Right atrium auricular region (tissue), 2 donors: ENCODE measurements at places on chromosomes 12 and 14. TPM values are rescaled to one million over a fixed set of nuclear protein-coding genes. Genes with fewer than 3 reads are reported as not detected.
A peak's percentile ranks its signal among the peaks of the same experiment; 100 is the strongest.

GRCh38 chr14:36306836-36307235, 13.6 kb downstream of the MBIP start:
- DNase-seq: no peak

Gene INHBC
- not detected for total RNA-seq

Gene KRT79
- total RNA-seq: not detected

DNA sequence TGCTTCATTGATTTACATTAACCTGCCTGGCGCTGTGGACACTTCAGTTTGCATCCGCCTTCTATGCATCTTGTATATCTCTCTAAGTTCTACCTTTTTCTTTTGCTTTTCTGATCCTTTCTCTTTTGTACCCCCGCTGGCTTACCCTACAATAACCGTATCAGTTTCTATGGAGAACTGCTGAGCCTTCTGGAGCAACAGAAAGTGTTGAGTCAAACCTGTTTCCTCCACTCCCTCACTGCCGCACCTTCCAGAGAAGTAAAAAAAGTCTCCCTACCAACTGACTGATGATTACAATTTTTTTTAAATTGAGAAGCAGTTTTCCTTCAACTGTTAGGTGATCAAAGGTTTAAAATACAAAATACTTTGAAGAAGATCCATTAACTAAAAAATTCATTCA, 17.4 kb downstream of the EXD2 start:
- no peak for DNase-seq

Gene ENDOU
- total RNA-seq: 2.1 TPM

Gene SLC6A12
- not detected for total RNA-seq

Gene TMEM132D
- not detected for total RNA-seq

- DNase-seq: no peak
Observed at GRCh38 chr14:24116128-24116814, 1.5 kb upstream of the NRL start.

DNA sequence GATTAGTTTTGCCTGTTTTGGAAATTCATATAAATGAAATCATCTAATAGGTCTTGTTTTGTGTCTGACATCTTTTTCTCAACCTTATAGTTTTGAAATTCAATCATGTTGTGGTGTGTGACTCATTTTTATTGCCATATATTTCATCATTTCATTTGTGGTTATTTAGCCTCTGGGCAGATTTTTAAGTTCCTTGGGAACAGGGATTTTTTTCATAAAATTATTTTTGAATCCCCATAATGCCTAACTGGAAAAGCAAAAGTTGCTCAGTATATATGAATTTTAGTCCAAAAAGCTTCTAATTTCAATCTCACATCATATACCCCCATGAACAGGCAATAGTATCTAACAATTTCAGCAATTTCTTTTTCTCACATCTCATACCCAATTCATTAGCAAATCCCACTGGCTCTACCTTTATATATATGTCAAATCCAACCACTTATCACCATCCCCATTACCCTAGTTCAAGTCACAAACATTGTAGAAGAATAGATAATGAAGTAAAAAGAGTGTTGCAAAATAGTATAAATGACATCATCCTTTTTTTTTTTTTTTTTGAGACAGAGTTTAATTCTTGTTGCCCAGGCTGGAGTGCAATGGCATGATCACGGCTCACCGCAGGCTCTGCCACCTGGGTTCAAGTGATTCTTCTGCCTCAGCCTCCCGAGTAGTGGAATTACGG, 2.6 kb upstream of the OR6J1 start:
- DNase-seq: no peak

- DNase-seq: no peak
Observed at GRCh38 chr12:107560165-107560898, 125.3 kb upstream of the PWP1 start.

- DNase-seq: peak; percentile 88
Observed at GRCh38 chr12:91109148-91109564, 2.1 kb downstream of the LUM start.

Gene TAS2R13
- 0.24 TPM for total RNA-seq

DNA sequence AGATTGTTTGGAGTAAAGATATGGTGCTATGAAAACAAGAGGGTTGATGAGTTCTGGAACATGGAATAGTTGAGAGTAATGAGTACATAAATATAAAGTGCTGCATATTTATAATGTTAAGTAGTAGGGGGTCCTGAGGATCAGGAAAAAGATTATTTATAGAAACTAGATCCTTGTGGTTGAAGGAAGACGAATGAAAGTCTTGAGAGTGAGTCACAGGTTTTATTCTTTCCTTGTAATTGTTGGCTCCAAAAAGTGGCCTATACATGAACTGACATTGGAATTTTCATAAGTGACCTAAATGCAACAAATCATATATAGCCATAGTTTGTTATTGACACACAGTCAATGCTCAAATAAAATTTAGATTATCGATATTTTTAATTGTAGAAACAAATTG, 440.4 kb upstream of the PRICKLE1 start:
- DNase-seq: no peak

- DNase-seq: no peak
Observed at GRCh38 chr12:120972870-120973543, 5.3 kb upstream of the HNF1A start.

- no peak for DNase-seq
Observed at GRCh38 chr12:107243341-107243740, 150.0 kb upstream of the CRY1 start.

Gene AQP6
- not detected for total RNA-seq

Gene SBNO1
- 19.8 TPM for total RNA-seq

DNA sequence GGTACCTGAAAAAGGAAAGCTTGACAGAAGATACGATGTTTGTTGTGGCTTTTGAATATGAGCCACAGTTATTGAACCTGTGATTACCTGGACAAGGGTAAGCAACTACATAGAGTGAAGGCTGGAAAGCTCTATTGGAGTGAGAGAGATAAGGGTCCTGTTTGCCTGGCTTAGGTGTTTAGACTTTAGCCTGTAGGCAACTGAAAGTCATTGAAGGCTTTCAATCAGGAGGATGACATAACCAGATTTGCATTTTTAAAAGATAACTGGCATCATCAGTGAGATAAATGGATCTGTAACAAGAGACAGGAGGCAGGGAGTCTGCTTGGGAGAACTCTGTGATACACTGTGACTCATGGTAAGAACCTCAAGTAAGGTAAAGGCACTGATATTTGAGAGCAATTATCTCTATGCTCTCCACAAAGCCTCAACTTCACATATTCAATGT, 128.9 kb upstream of the SOX5 start:
- DNase-seq: no peak

DNA sequence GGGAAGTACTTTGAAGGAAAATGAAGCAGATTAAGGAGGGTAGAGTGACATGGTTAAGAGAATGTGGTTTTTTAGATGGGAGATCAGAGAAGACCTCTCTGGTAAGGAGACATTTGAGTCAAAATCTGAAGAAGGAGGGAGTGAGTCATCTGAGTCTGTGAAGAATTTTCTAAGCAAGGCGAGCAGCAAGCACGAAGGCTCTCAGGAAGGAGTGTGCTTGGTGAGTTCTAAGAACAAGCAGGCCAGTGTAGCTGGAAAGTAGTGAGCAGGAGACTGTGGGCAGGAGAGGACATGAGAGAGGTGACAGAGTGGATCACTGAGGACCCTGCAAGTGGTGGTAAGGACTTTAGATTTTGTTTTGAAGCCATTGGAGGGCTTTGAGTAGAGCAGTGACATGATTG, 76.3 kb upstream of the FUT8 start:
- no peak for DNase-seq

DNA sequence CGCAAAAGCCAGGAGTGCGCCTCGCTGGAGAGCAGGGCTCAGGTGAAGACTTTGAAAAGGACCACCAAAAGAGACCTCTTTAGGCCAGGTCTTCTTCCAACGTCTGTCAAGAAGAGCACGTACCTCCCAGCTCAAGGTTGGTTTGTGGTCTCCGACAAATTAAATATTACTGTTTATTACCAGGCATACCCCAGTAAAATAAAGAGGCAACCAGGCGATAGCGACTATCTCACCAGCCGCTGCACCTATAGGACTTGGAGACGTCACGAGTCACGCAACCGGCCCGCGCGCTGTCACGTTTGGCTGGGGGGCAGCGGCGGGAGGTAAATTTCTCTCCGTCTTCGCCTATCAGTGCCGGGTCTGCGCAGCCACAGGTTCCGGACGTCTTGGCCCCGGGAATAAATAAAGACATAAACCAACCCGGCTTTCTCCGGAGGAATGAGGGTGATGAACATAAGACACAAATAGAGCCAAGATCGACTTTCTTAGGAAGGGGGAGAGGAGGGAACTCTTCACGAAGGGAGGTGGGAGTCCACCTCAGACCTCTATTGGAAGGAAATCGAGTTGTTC, 2.0 kb upstream of the TBX5 start:
- no peak for DNase-seq

Gene KERA
- total RNA-seq: not detected

Gene KRT72
- not detected for total RNA-seq

- no peak for DNase-seq
Observed at GRCh38 chr12:79747274-79747673, 56.5 kb upstream of the PAWR start.

Gene KRT73
- not detected for total RNA-seq

- DNase-seq: no peak
Observed at GRCh38 chr12:1108276-1108675, 117.3 kb downstream of the ERC1 start.

- no peak for DNase-seq
Observed at GRCh38 chr12:3791256-3791874, 38.5 kb upstream of the CRACR2A start.

GRCh38 chr12:90808568-90808967, 146.4 kb downstream of the CCER1 start:
- DNase-seq: no peak

- DNase-seq: no peak
Observed at GRCh38 chr12:19190292-19191031, 60.9 kb downstream of the PLEKHA5 start.

DNA sequence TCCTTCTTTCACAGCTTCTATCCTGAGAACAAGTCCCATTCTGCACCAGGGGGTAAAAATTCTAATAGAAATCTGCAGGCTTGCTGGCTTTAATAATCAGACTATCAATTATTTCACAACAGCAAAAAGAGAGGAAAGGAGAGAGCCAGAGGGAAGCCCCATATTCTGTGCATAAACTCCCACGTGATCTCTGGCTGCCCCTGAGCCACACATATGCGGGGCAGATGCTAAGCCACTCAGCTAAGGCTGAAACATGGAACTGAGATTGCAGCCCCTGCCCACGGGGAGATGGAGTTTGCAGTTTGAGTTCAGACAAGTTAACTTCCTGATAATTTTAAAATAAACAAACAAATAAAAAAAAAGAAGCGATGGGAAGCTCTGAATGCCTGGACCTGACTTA, 254.4 kb upstream of the CCDC196 start:
- DNase-seq: no peak

DNA sequence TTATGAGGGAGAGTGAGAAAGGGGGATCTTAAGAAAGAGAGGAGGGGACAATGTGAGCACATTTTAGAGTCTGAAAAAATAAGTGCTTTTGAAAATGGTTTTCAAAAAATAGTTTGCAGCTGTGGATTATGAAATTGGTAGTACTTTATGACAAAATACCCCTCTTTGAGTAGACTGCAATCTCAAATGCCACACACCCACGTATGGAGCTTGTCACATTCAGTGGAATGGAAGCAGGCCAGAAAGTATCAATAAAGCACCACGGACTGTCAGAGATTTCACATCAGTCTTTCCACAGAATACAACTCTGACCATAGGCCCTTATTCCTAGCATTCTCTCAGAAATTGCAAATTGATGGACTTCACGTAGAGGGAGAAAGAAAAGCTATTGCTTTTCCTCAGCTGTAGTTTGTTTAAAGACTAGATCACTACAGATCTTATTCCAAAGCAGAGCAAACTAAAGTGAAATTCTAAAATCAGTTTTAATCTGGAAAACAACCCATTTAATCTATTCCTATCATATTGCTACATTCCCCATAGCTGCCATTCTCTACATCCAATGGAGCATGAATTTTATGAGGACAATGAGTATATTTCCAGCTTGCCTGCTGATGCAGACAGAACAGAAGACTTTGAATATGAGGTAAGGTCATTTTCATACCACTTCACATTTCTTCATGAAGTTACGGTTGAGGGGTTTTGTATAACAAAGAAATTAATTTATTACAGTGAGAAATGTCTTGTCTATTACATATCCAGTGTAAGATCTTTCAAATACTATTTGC, 321.3 kb downstream of the PDZRN4 start:
- no peak for DNase-seq

DNA sequence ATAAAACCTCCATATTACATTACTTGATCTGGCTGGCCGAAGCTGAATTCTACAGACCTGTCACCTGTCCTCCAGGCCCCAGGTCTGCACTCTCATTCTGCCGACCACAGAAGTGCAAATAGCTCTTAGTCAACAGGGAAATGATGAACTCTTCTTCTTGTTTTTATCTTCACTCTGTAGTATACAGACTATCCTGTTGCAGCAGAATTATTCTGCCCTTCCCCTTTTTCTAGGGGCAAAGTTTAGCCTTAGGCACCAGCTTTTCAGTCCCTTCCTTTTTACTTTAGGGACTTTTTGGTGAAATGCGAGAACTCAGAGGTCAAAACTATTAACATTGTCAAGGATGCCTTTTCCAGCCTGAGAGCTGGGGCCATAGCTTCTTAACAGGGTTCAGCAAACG, 229.6 kb upstream of the EGLN3 start:
- DNase-seq: no peak

- no peak for DNase-seq
Observed at GRCh38 chr12:48716168-48716492, 377 bp downstream of the CCNT1 start.

GRCh38 chr14:85391892-85392291, 138.1 kb upstream of the FLRT2 start:
- DNase-seq: no peak

Gene KRT75
- total RNA-seq: not detected

- no peak for DNase-seq
Observed at GRCh38 chr14:102019006-102019540, 54.7 kb downstream of the DYNC1H1 start.

- no peak for DNase-seq
Observed at GRCh38 chr12:38983117-38983571, 77.8 kb upstream of the CPNE8 start.
